ENCODE measurements at places on chromosomes 7 and 10.
A peak's percentile ranks its signal among the peaks of the same experiment; 100 is the strongest.

GRCh38 chr10:87923233-87923632 is 59.8 kb downstream of the PTEN start:
- no peak for DNase-seq

DNA sequence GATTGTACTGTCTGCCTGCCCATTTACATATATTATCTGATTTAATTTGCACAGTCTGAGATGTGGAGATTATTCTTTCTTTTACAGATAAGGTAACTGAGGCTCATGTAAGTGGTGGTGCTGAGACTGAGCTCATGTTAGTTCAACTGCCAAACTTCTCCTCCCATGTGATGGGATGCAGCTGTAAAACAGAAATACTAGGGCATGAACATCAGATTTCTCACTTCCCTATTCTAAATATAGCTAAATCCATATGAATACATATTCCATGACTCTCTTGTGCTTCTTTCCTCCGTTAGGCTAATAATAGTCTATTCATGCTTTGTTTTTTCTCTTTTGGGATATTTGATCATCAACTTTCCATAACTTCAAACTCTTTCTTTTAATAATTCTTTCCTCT is 84.7 kb downstream of the PTPRZ1 start:
- DNase-seq = no peak

GRCh38 chr7:140607441-140607989 is 33.1 kb downstream of the DENND2A start:
- DNase-seq = peak; percentile 32

DNA sequence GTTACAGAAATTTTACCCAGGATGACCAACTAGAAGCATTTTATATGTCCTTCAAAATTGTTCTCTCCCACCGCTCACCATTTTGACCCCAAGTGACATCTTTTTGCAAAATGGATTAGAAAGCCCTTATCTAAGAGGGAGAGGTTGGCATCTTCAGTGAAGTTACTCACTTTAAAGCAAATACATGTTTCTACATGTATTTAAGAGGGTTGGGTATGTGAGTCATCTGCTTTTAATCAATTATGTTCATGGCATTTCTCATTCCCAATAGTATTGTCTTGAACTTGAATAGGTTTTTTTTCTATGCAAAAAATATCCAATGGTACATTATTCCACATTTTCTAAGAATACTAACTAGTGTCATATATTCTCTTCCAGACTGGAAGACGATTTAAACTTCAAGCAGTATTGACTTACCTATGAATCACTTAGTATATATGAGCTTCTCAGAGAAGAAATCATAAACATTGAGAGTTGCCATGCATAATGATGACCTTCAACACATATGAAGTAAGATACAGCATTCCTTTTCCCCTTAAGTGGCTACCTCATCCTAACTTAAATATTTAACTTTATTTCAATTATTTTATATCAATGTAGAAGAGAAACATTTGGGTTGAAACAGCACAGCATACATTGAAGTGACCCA is 132.8 kb downstream of the POLR1F start:
- DNase-seq = no peak

DNA sequence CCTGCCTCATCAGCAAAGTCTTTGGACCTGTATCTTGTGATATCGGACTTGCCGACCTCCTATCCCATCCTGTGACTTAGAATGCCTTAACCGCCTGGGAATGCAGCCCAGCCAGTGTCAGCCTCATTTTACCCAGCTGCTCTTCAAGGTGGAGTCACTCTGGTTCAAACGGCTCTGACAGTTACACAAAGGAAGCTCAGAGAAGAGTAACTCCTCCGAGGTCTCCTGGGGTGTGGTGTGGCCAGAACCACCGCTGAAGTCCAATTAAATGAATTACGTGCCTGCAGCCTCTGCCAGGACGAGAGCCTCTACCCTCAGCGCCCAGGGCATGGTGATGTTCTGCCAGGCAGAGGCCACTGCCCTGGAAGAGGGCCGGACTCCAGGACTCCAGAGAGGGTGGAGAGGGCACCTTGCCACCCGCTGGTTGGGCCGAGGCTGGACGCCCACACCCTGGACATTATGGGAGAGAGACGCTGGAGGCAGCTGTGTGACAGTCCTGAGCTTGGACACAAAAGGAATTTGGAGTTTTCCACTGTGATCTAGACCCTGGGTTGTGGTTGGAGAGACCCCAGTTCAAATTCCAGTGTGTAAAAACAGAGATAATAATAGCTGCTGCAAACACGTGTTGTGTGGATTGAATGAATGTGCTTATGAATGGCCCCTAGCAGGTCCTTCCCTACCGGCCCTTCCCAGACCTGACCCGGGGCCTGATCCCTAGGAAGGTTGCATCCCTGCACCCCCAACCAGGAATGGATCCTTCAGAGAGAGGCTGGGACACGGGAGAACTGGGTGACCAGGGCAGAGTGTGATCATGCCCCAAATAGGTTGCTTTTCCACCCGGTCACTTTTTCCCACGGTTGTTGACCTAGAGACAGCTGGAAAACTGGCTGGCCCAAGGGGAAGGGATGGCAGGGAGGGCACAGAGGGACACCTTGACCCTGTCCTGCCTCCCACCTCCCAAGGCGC is 37.8 kb upstream of the FZD9 start:
- DNase-seq = no peak

- no peak for DNase-seq
These were observed 42.6 kb upstream of the CFAP46 start for GRCh38 chr10:132984801-132985545.

DNA sequence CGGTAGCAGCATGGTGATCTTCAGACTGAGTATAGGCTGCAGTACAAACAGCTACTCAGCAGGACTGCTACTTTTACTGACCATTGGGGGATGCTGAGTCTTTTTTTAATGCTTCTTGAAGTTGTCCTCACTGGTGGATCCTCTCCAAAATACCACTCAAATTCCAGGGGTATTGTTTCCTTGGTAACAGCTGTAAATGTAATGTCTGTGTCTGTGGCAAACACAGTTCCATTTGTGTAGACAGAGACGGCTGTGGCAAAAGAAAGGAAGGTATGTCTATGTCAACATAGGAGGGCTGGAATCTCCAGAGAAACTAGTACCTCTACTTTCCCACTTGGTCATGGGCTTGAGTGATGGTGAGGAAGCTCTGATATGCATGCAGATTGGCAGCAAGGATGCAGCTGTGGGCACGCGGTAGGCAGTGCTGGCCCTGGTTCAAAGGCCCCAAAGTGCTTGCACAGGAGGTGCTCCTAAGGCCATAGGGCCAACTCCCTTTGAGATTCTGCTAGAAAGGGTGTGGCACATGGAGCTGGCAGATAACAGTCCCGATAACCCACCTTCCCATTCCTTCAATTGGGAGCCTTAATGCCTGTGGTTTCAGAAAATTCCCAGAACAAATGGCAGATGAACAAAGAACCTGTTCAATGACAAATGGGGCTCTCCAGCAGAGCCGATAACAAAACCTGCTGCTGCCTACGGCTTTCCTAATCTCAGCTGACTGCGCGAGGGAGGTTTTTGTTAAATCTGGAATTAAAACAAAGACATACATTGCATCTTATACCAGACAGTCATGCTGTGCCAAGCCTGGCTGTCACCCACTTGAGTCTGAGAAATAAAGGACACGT is 43.0 kb downstream of the PKD1L1 start:
- no peak for DNase-seq

DNA sequence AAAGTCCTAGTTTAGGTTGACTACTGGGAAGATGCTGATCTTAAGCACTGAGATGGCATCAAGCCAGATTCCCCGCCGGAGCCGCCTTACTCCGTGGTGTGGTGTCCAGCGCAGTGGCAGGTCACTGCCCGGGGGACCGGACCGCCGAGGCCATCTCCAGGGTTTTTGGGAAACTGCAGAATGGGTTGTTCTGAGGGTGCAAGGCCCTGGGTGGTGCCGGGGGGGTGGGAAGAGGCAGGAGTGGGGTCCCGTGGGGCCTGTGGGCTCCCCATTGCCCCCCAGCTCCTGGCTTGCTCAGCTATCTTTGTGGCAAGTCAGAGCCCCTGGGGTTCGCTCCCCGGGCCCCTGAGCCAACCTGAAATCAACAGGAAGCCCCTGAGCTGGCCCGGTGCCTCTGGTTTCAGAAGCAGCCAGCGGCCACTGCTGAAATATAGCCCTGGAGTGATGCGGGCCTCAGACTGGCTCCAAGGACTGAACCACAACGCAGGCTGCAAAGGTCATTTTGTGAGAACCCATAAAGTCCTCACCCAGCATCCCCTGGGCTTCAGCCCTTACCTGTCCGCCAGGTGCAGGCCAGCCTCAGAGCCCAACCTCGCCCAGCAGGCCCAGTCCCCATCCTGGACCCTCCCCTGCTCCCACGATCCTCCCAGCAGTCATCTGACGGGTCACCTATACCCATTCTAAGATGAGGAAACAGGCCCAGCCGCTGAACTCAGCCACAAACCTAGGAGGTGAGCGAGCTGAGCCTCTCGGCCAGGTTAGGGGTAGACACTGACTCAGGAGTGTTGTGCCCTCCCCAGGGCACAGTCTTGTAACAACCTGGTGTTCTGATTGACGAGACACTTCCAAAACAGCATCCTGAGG is 102.7 kb downstream of the PDGFA start:
- no peak for DNase-seq

DNA sequence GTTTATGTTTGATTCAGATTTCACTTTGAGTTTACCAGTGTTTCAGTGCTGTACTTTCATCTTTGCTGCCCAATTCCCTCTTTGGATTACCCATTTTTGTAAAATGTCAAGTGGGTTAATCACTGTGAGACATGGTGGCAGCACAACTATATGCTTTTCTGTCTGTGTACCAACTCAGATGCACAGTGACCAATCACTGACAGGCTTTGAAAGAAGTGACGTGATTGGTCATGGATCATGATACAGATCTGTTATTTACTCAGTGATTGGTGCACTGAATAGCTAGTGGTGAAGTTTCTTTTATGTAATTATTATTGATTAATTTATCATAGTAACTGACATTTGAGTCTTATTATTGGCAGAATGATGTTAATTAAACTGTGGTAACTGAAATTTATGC is 126.9 kb downstream of the SDK1 start:
- no peak for DNase-seq

DNA sequence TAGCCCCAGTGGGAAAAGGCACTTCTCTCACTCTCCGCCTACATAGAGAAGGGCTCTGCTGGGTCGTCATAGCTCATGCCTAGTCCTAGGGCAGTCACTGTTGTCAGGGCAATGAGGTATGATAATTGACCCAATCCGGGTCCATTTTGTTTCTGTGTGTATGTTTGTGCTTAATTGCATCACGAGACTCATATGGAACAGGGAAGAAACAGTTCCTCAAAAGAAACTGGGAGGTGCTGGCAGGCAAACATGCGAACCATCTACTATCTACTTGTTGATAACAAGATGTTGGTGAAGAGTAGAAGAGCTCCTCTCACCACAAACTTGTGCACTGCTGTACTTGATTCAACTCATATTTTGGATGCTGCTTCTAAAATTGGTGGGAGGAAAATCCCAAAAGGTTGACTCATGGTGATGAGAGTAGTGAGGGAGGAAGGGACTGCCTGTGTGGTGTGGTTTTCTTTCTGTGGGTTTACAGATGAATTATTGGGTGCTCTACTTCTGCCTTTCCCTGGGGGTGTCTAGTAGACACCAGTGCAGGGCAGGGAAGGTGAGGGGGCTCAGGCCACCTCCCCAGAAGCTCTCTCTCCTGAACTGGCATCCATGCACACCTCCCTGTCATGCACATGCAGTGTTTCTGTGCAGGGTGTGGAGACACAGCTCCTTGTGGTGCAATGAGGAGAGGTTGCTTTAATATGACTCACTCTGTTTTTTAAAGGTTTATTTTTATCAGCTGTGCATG is 29.4 kb downstream of the LSMEM1 start:
- DNase-seq = no peak

GRCh38 chr10:56763090-56763489 is 402.0 kb upstream of the ZWINT start:
- DNase-seq = no peak

DNA sequence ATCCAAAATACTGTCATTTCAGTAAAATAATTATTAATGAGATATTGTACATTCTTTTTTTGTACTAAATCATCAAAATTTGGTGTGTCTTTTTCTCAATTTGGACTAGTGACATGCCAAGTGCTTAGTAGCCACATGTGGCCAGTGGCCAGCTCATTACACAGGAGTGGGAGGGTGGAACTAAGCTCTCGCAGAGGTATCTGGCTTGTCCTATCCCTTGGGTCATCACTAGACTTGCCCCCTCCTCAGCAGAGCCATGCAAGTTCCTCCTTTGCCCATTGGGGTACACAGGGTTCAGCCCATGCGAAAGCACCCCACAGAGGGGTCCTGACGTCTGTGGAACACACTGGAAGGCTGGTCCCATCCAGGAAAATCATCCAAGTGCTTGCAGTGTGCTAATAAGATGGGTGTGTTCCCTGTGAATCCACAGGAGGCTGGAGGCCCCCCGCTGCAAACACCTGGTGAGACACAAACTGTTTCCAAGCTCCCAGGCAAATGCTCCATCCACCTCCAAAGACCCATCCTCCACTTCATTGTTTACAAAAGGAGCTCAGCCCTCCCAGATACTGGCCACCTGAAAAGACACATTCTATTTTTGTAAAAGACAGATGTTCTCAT is 1.3 kb downstream of the ARHGAP22 start:
- no peak for DNase-seq

- no peak for DNase-seq
These were observed 1164.0 kb upstream of the CELF2 start for GRCh38 chr10:9853405-9854355.

- DNase-seq = no peak
These were observed 137.0 kb downstream of the CNNM2 start for GRCh38 chr10:103055105-103055504.

DNA sequence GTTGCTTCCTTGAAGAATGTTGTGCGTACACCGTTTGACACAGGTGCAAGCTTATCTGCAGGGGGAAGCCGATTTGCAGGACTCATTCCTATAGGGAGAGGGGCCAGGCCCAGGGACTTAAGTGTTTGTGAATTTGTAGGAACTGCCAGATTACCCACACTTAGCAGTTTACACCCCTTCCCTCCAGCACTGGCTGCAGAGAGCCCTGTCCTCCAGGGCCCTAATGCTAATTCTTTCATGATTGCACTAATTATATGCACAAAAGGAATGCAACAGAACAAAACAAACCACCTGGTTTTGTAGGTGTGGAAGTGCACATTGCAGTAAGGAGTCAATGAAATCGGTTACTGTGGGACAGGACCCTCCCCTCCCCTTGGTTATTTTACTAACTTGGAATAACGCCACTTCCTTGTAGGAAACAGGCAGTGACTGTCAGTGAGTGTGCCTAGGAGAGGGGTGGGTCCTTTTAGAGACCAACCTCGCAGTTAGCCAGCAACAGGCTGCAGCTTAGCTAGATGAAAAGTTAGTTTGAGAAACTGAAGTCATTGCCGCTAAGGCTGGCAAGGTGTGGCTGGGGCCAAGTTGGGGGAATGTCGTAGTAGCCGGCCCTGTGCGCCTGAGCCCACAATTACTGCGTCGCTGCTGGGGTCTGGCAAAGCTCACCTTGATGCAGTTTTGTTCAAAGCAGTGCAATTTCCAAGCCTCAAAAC is 60.6 kb downstream of the CUX1 start:
- DNase-seq = no peak

GRCh38 chr10:13327534-13327933 is 20.6 kb downstream of the SEPHS1 start:
- peak; percentile 39 for DNase-seq

GRCh38 chr10:14327527-14327926 is 3.2 kb downstream of the FRMD4A start:
- DNase-seq = no peak
